ENCODE measurements at places on chromosomes 16 and 17. TPM values are rescaled to one million over a fixed set of nuclear protein-coding genes. Genes with fewer than 3 reads are reported as not detected.

Gene ARHGDIG
- 10.5 TPM for total RNA-seq

Gene LGALS9
- 7.1 TPM for total RNA-seq

Gene SLC16A6
- total RNA-seq: 8.7 TPM

Gene SYCE1L
- total RNA-seq: 6.0 TPM

Gene BTBD17
- 8.9 TPM for total RNA-seq

Gene KRT39
- total RNA-seq: 0.44 TPM

Gene CD68
- total RNA-seq: 5.9 TPM

All from camera-type eye (tissue), 1 donor.